Retinal pigment epithelial cell (primary cell): ENCODE measurements at places on chromosomes 3 and 15.

DNA sequence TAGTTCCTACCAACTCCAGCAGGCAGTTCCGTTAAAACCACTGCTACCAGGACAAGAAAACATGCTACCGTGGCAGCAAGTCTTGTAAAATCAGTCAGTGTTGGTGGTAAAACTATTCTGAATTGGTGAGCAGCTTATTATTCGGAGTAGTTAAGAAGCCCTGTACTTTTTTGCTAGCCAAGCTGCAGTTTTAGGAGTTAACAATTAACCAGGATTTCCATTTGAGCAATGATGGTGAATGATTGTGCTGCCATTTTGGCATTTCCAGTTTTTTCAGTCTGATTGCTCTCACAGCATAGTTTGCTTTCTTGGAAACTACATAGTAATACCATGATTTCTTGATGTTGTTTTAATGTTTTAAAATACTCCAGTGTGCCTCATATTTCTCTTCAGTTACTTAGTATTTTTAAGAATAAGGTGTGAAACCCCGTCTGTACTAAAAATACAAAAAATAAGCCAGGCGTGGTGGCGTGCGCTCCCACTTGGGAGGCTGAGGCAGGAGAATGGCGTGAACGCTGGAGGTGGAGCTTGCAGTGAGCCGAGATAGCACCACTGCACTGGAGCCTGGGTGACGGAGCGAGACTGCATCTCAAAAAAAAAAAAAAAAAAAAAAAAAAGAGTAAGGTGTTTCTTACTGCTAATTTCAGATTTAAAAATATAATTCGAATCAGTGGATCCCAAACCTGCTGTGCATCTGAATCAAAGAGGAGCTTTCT lies 43.8 kb upstream of the SCAANT1 start:
- no peak for DNase-seq

DNA sequence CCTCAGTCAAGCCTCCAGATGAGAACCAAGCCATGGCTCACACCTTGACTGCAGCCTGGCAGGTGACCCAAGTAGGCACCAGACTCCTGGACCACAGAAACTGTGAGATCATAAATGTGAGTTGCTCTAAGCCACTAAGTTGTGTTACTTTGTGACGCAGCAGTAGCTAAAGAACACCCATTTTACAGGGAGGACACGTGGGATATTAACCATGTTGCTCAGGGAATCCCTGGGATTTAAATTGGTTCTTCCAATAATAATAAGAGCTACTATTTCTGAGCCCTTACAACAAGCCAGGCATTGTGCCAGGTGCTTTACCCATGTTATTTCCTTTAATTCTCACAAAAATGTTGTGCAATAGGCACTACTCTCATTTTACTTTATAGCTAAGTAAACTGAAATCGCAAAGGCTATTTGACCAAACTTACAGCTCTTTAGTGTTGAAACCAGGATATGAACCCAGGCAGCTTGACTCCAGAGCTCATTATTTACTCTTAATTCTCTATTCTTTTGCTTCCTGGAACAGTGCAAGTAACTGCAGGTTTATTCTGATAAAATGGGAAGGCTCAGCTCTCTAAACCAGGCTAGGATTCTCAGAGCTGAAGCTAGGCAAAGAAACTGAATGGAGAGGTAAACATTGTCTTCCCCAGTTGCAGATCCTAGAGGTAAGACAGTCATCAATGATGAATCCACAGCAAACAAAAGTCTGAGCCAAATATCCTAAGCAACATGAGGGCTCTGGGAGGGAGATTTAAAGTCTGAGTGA lies 294.4 kb downstream of the KBTBD8 start:
- DNase-seq, result no peak

GRCh38 chr3:122100083-122100482 lies 44.9 kb downstream of the CD86 start:
- DNase-seq, result no peak

DNA sequence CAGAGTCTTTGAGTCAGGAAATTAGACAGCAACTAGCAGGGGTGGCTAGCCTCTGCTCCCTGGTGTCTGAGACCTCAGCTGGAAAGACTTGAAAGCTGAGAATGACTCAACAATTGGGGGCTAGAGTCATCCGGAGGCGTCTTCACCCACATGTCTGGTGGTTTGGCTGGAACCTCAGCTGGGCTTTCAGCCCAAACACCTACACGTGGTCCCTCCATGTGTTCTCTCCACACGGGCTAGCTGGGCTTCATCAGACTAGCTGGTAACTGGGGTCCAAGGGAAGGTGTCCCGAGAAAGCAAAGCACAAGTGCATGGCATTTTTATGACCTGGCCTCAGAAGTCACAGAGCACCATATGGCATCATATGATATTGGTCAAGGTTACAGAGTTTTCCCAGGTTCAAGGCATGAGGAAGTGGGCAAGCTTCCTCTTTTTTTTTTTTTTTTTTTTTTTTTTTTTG lies 19.9 kb upstream of the ABHD2 start:
- DNase-seq, result no peak
